ENCODE measurements at places on chromosomes 3 and 15. TPM values are rescaled to one million over a fixed set of nuclear protein-coding genes. Genes with fewer than 3 reads are reported as not detected.

DNA sequence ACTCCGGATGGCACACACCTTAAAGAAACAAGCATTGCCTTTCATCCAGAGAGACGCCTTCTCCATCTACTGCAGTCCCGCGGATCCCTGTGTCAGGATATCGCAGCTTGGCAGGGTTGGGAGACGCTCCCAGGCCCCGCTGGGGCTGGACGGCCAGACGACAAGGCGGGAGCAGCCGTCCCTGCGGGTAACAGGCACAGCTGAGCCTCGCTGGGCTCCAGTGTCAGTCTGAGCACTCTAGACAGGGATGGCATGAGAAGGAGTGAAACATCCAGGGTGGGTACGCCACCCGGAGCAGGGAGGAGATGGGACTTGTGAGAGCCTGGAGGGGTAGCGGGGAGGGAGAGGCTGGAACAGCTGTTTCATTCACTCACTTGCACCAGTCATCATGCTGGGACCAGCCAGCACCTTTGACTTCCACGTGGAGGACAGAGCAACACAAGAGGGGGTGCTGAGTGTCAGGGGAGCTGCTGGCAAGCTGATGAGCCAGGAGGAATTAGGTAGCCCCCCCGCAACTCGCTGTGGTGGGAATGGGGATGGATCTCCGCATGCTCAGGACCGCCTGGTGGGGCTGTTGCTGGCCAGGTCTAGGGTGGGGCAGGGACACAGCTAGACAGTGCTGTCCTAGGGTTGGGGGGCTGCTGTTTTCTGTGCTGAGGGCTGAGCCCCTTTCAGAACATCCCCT, 31.6 kb upstream of the SNRPA1 start:
- no peak for DNase-seq

GRCh38 chr3:49867871-49868321, 1.8 kb downstream of the CAMKV start:
- DNase-seq: no peak

DNA sequence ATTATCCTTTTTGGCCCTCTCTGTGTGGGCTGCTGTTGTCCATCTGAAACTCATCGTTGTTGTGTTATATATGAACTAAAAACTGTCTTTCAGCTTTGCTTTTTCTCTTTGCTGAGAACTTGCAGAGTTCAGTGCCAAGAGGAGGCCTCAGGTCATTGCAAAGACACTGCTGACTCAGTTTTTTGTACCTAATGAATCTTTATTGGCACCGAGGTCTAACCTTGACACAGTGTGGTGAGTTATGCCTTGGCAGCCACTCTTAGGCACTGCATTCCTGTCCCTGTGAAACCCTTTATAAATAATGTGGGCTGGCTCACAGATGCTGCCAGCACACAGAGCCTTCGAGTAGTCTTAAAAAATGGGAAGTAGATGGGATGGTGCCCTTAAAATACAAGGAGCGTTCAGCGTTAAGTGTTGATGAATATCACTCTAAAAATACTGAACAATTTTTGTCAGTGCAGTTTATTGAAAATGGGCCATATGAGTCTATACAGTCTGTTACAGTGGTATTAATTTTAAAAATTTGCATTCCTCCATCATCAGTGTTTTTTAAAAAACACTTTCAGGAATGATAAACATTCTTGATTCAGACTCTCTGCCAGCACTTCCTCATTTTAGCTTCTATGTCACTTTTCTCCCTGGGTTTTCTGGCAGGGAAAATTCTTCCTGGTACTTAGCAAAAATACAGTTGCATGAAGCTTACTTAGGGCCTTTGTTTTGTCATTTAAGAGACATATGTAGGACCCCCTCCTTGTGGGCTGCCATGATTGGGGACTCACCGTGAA, 234.1 kb downstream of the CACNA2D3 start:
- no peak for DNase-seq

DNA sequence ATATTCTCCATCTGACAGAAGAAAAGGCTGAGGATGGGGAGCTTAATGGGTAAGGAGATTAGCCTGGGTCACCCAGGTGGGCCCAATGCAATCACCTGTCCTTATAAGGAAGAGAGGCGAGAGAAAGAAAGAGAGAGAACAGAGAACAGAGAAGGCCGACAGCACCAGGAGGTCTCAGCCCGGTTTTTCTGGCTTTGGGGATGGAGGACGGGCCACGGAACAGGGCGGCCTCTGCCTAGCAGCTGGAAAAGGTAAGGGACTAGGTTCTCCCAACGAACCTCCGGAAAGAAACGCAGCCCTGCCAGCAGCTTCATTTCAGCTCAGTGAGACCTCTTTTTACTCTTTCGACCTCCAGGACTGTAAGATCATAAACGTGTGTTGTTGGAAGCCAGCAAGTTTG, 196.0 kb upstream of the LYSMD4 start:
- no peak for DNase-seq

DNA sequence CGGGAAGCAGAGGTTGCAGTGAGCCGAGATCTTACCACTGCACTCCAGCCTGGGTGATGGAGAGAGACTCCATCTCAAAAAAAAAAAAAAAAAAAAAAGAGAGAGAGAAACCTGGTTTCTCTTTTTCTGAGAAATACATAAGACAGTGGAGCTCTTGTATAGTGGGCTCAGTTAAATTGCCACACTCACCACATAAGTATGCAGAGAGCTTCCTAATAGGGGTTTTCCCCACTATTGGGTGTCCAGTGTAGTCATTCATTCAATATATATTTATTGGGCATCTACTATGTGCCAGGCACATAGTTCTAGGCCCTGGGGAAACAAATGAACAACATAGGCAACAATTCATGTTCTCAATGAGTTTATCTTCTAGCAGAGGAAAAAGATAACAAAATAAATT, 48.9 kb upstream of the FMN1 start:
- DNase-seq: no peak

- DNase-seq: no peak
These were observed 41.6 kb downstream of the ZBTB11 start for GRCh38 chr3:101635345-101635744.

Gene OCA2
- polyA plus RNA-seq: 6.1 TPM

Gene CSPG5
- polyA plus RNA-seq: 0.96 TPM

Gene UROC1
- 0.07 TPM for polyA plus RNA-seq

Gene BTLA
- 0.40 TPM for polyA plus RNA-seq

Gene ZNF860
- polyA plus RNA-seq: 2.5 TPM

Gene SLC38A3
- 11.0 TPM for polyA plus RNA-seq

Gene EDC3
- 43.2 TPM for polyA plus RNA-seq

Gene CASR
- polyA plus RNA-seq: 27.1 TPM

Gene CP
- polyA plus RNA-seq: 0.41 TPM

Gene SKOR1
- polyA plus RNA-seq: 0.16 TPM

Data from right renal cortex interstitium (tissue), 3 donors.